ENCODE measurements at places on chromosomes 4 and X.

GRCh38 chr4:13612569-13612968, 15.0 kb downstream of the BOD1L1 start:
- DNase-seq: no peak

GRCh38 chr4:24274381-24274941, 309.9 kb downstream of the DHX15 start:
- no peak for DNase-seq

DNA sequence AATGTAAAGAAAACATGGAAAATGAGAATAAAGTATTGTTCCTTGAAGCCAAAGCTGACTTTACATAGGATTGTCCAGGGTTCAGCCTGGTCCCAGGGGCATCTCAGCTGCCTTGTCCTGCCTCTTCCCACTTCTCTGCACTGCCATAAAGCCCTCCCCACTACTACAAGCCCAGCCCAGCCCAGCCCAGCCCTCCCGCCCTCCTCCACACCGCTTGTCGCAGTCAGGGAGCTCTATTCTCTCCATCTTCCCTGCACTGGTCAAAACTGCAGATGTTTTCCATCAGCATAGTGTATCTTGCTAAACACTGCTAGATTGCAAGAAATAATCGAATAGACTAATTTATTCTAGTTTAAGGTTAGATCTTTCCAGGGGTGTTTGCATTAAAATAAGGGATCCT, 100.3 kb downstream of the TENM3 start:
- no peak for DNase-seq

GRCh38 chr4:138259824-138260223, 17.7 kb upstream of the SLC7A11 start:
- DNase-seq: no peak

DNA sequence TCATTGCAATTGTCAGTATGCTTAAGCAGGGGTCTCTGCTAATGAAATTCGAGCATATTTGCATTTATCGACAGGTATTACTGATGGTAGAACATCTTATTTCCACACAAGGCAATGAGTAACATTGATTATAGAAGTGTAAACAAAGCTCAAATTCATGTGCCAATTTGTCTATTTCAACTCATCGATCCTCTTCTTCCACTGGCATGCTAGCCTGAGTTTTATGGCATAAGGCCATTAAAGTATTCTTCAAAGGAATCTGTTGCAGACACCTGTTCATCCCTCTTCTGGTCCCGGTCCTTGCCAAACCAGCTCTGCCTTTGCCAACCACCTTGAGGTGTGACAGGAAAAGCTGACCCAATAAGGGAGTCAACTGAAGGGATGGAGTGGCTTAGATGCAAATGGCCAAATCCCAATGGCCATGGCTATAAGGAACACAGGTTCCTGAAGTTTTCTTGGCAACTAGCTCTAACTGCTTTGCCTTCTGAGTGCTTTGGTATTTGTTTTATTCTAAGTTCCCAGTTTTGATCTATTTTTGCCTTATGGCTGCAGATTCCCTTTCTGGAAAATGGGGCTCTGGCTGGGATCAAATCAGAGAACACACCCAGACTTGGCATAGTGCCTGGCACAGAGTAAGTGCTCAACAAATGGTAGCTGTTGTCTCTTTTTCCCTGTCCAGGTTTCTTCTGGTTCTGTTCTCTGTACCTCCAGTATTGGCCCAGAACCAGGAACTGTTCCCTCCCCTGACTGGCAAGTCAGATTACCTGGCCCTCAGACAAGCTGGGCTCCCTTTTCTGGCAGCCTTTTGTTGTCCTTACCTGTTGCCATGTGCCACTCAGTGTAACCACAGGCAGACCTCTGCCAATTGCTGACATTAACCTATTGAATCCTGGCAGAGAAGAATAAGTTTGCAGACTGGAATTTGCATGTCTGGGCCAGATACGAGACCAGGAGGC, 63.1 kb downstream of the RTL9 start:
- DNase-seq: no peak

DNA sequence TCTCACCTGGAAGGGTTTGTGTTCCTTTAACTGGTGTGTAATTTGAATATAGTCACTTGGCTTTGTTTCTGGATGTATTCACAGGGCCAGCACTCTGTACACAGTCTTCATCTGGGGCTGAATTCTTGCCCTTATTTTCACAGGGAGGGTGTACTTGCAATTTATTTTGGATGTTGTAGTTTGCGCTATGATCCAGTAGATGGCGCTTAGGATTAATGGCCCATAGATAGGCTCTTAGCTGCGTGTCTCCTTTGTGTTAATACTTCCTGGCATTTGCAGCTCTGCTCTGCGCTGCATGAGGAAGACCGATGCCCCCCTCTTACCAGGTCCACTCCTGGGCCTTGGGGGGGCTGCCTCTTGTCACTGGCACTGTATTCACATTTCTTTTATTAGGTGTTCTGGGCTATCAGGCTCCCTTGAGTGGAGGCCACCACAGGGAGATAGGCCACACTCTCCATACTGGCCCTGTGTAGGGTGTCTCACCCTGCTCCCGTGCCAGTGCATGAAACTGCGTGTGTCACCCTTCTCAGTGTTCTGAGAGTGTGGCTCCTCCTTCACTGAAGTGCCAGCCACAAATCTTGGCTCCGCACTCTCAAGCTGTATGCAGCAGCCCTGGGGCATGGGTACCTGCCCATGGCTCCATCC, 562.2 kb downstream of the ZIC3 start:
- DNase-seq: no peak

DNA sequence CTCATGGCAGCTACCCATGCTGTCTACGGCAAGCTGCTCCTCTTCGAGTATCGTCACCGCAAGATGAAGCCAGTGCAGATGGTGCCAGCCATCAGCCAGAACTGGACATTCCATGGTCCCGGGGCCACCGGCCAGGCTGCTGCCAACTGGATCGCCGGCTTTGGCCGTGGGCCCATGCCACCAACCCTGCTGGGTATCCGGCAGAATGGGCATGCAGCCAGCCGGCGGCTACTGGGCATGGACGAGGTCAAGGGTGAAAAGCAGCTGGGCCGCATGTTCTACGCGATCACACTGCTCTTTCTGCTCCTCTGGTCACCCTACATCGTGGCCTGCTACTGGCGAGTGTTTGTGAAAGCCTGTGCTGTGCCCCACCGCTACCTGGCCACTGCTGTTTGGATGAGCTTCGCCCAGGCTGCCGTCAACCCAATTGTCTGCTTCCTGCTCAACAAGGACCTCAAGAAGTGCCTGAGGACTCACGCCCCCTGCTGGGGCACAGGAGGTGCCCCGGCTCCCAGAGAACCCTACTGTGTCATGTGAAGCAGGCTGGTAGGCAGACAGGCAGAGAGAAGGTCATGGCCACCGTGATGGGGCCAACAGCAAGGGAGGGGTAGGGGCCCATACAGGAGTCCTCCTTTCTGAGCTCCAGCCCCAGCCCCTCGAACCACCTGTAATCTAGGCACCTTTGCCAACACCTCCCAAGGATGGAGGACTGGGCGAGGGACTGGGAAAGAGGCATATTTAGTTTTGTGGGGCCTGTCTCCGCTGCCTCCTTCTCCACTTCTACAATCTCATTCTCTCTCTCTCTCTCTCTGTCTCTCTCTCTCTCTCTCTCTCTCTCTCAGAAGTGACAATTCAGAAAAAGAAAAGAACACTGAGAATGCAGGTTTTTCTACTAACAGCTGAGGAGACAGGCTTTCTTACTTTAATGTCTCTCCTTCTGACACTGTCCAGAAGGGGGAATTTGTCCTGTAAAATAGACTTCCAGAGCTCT, 4.7 kb upstream of the TSPYL2 start:
- no peak for DNase-seq

GRCh38 chr4:94978904-94979303, 221.1 kb downstream of the BMPR1B start:
- DNase-seq: no peak

GRCh38 chr4:144572660-144573059, 73.3 kb upstream of the HHIP start:
- DNase-seq: no peak

DNA sequence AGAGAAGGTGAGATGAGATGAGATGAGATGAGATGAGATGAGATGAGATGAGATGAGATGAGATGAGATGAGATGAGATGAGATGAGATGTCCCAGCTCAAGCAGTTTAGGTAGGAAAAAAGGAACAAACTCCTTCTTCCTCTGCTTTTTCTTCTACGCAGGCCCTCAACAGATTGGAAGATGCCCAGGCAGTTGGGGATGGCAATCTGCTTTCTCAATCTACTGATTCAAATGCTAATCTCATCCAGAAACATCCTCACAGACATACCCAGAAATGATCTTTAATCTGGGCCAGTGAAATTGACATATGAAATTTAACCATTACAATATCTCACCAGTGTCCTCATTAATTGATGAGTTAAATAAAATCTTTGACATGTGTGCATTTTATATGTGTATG, 370.3 kb upstream of the SLC7A11 start:
- DNase-seq: no peak

DNA sequence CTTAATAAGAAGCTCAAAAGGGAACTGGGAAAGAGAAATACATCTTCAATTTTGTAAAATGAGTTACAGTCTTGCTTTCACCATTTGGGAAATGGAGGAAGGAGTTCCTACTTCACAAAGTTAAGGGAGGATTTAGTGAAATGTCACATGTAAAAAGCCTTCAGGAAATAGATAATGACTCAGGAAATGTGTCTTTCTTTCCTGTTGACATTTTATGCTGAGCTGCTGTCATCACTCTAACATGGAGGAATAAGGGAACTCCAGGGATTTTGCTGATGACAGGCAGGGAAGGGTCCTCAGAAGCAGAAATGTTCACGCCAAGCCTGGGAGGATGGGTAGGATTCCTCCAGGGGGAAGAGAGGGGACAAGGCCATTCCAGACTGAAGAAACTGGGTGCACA, 251.1 kb downstream of the USP46 start:
- no peak for DNase-seq

DNA sequence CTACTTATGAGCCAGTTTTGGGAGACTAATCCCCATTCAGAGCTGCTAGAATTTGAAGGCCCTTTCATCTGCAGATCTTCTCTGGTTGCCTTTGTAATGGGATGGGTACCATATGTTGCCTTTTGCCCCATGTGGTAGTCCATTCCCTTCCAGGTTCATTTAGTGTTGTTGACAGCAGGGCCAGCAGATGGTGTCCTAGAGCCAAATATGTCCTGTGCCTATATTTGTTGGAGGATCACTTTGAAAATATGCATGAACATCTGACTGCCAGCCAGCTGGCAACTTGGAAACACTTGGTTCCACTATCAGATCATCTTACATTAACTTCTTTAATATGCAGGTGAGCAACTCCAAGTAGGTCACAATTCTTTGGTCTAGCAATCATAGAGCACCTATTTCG, 30.4 kb downstream of the CFAP299 start:
- DNase-seq: peak; percentile 24

- no peak for DNase-seq
Measured at GRCh38 chr4:25882226-25882625, 19.4 kb upstream of the SEL1L3 start.

GRCh38 chrX:2608638-2609430, 82.3 kb upstream of the CD99 start:
- peak; percentile 81 for DNase-seq

DNA sequence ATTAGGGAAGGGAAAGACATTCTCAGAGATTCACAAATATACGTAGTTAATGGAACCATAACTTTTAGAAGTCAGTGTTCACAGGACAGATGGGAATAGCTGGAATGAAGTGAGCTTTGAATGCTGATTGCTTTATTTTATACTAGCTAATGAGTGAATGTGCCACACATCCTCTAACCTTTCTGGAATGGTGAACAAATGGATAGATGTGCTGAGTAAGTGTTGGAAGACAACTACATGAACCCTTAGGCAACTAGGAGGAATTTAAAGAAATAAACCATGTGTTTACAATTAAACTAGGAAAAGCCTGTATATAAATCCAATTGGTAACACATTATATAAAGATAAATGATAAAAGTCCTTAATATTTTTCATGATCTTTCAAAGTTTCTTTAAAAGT, 91.6 kb upstream of the LIMCH1 start:
- no peak for DNase-seq

- DNase-seq: no peak
Measured at GRCh38 chr4:144504883-144505282, 141.1 kb upstream of the HHIP start.

- DNase-seq: no peak
Measured at GRCh38 chrX:8984231-8984630, 49.7 kb downstream of the FAM9B start.

DNA sequence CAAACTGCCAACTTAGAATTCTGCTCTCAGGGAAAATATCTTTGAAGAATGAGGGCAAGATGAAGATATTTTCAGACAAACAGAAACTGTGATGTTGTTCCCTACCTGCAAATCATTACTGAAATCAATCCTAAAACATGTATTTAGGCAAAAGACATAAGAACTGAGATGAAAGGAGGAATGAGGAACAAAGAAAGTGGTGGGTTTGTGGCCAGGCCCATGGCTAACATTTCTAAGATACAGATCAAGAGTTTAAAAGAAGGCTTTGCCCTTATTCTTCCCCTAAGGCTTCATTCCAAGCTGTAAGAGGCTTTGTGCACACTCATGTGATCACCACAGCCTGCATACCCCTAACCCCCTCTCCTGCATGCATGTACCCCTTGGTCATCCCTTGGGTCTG, 46.5 kb downstream of the ADGRG2 start:
- DNase-seq: no peak

DNA sequence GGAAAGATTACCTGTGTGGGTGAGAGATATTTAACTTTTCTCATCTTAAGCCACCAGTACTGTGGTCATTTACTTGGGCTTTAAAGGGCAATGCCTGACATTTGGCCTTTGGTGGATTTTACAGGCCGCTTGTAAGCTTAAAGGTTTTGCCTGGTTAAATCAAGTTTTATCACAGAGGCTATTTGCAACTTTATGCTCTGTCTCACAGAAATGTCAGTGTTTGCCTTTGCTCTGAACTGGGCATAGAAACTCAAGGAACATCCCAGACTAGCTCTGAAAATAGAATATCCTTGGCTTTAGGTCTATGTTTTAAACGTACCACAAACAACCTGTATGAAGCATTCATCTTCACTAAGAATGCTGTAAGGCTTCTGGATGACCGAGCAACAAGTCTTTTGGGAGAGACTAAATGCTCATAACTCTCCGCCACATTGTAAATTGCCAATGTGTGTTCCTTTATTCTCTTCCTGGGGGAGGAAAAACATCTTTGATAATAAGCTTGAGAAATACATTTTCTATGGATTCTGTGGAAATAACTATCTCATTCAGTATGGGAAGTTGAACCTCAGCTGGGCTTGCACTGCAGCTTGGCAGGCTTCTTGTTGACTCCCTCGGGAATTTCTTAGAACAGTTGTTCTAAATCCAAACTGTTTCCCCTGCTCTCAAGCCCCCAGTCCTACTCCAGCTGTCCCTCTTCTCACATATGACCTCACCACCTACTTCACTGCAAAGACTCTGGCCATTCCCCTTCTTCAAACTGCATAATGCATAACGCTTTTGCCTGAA, 105.8 kb upstream of the WDR44 start:
- no peak for DNase-seq

DNA sequence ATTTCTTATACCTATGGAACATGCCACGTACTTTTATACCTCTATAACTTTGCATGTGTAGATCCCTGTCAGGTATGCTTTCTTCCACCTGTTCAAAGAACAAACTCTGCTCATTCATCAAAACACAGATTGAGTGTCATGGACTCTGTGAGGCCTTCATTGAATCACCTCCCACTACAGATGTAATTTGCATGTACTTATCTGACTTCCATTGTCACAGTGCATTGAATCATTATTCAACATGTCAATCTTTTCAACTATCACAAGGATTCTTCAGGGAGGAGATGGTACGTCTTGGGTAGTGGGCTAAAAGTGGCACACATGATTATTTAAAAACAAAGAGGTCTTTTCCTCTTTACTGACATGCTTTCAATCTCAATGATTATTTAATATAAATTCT, 24.1 kb downstream of the SPOCK3 start:
- DNase-seq: no peak

GRCh38 chrX:9635368-9635767, 130.3 kb downstream of the GPR143 start:
- no peak for DNase-seq

All from CD8-positive, alpha-beta memory T cell (primary cell).